ENCODE measurements at places on chromosomes 12 and 14. TPM values are rescaled to one million over a fixed set of nuclear protein-coding genes. Genes with fewer than 3 reads are reported as not detected.

Gene HOXC10
- 0.22 TPM for polyA plus RNA-seq

Gene KRT3
- polyA plus RNA-seq: not detected

Gene TMEM179
- polyA plus RNA-seq: not detected

Gene HAL
- polyA plus RNA-seq: 3.7 TPM

Gene MANSC1
- 14.2 TPM for polyA plus RNA-seq

Gene MAP1LC3B2
- polyA plus RNA-seq: 0.44 TPM

Gene MDM2
- 9.2 TPM for polyA plus RNA-seq

Gene APOF
- 0.03 TPM for polyA plus RNA-seq

Gene RAD9B
- 0.56 TPM for polyA plus RNA-seq

Gene HNF1A
- 8.2 TPM for polyA plus RNA-seq

Gene RTL1
- not detected for polyA plus RNA-seq

Gene TEX52
- polyA plus RNA-seq: not detected

Gene MAP3K12
- 23.1 TPM for polyA plus RNA-seq

Gene MYL2
- polyA plus RNA-seq: 10.7 TPM

Gene CCDC38
- not detected for polyA plus RNA-seq

Gene GDF3
- 0.22 TPM for polyA plus RNA-seq

Gene SDR9C7
- not detected for polyA plus RNA-seq

Gene KCNJ8
- polyA plus RNA-seq: 32.3 TPM
